ENCODE measurements at places on chromosomes 5 and 9.

GRCh38 chr9:108053555-108054061, 564.0 kb upstream of the KLF4 start:
- DNase-seq: no peak

DNA sequence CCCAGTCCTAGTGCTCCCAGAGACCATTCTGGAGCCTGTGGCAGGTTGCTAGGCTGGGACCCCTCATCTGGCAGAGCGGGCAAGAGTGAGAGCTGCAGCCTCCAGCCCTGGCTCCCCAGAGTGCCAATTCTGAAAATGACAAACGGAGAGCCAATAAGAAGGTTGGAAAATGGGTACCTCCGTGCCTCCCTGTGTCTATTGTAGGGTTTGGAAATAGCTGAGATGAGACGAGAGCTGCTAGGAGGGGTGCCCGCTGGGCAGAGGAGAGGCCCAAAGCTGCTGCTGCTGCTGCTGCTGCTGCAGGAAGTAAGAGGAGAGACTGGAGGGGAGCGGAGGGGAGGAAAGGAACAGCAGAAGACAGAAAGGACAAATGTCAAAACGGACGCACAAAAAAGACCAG, 36.0 kb upstream of the FUBP3 start:
- no peak for DNase-seq

DNA sequence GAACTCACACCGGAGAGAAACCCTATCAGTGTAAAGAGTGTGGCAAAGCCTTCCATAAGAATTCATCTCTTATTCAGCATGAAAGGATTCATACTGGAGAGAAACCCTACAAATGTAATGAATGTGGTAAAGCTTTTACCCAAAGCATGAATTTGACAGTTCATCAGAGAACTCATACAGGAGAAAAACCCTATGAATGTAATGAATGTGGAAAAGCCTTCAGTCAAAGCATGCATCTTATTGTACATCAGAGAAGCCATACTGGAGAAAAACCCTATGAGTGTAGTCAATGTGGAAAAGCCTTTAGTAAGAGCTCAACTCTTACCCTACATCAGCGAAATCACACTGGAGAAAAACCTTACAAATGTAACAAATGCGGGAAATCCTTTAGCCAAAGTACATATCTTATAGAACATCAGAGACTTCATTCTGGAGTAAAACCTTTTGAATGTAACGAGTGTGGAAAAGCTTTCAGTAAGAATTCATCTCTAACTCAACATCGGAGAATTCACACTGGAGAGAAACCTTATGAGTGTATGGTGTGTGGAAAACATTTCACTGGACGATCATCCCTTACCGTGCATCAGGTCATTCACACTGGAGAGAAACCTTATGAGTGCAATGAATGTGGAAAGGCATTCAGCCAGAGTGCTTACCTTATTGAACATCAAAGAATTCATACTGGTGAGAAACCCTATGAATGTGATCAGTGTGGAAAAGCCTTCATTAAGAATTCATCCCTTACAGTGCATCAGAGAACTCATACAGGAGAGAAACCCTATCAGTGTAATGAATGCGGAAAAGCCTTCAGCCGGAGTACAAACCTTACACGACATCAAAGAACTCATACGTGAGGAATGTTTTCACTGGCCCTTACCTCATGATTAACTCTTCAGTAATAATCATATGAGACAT, 8.9 kb upstream of the ZNF454 start:
- DNase-seq: no peak

- no peak for DNase-seq
These were observed 2.5 kb upstream of the PIP5K1B start for GRCh38 chr9:68702493-68702892.

DNA sequence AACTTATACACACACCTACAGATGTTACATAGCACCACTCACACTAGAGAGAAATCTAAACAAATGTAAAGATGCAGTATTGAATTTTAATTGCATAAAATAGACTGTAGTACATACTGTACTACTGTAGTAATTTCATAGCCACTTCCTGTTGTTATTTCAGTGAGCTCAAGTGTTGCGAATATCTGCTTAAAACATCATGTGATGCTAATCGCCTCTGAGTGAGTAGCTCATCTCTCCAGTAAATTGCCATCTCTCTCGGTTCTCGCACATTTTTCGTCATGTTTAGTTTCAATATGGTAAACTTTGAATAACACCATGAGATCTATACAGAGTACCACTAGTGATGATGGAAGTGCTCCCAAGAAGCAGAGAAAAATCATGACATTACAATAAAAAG, 22.0 kb upstream of the ARHGEF28 start:
- no peak for DNase-seq

GRCh38 chr9:36625006-36625615, 52.4 kb downstream of the MELK start:
- no peak for DNase-seq

GRCh38 chr5:166058660-166059059, 2232.8 kb upstream of the WWC1 start:
- DNase-seq: no peak

GRCh38 chr9:17462869-17463464, 115.9 kb upstream of the SH3GL2 start:
- peak; percentile 69 for DNase-seq

DNA sequence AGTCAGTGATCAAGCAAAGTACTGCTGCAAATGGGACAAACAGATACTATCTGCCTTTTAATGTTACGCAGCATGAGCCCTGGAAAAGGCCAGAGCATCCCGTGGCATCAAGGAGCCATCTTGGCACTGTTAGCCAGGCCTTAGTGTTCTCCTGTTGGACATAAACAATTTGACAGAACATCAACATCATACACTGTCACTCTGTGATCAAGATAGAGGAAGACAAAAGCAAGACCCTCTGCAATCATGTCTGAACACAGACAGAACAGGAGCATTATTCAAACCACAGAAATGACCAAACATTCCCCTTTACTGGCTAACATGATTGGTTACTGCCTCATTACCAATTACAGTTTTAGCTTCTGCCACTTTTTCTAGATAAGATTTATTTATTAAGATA, 21.2 kb upstream of the ROPN1L start:
- DNase-seq: no peak

GRCh38 chr5:53262348-53262970, 152.9 kb upstream of the MOCS2 start:
- no peak for DNase-seq

DNA sequence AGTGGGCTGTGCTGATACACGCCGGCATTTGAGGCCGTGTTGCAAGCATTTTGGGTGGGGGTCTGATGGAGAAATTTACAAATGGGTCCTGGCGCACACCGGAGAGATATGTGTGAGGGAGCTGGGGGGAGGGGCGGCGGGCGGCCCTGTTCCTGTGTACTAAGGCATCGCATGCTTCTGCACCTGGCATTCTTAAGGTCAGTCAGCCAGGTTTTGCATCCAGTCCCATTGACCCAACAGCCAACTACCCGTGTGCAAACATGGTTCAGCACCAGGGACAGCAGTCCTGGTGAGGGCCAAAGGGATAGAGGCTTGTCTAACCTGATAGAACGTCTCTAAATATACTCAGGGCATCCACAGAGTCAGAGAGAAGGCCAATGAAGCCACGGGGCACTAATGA, 839 bp downstream of the GABRG2 start:
- DNase-seq: no peak

DNA sequence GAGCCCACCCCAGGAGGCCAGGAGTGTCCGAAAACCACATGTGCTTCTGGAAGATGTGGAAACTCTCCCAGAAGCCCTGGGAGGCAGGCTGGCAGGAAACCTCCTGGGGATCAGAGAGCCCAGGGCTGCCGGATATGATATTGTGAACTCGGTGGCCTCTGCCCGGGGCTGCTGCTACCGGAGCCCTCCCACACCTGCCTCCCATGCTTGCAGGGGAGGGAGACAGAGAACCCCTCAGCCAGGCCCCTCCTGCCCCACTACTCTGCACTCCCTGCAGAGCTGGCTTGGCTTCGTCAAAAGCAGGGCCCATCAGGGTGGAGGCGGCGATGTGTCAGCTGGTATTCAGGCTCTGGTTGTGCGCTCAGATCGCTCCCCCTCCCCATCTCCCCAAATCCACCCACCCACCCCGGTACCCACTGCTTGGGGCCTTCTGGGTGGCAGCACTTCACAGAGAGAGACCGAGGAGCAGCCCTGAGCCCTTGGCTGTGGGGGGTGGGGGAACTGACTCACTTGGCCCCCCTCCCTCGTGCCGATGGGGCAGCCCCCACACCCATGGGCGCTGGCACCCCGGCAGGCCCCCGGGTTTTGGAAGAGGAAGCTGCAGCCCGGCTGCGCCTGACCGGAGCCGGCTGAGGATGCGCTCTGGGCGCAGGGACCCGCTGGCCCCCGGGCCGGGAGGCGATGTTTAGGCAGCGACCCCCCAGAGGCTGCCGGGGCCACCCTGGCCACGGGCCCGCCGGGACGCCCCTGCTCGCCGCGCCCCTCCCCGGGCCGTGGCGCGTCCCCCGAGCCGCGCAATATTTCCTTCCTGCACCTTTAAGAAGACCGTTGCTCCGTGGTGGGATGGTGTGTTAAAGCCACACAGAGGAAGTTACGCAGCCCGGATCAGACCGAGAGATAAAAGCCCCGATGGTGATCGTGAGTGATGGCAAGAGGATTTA, 786 bp upstream of the NTNG2 start:
- DNase-seq: peak; percentile 15

All from NCI-H2081 (cell line).